ENCODE measurements at places on chromosomes 16 and 17. TPM values are rescaled to one million over a fixed set of nuclear protein-coding genes. Genes with fewer than 3 reads are reported as not detected.

Gene KRT40
- not detected for total RNA-seq

GRCh38 chr17:81396722-81397313 lies 1.6 kb downstream of the BAHCC1 start:
- DNase-seq = peak; percentile 77

Gene HLF
- not detected for total RNA-seq

DNA sequence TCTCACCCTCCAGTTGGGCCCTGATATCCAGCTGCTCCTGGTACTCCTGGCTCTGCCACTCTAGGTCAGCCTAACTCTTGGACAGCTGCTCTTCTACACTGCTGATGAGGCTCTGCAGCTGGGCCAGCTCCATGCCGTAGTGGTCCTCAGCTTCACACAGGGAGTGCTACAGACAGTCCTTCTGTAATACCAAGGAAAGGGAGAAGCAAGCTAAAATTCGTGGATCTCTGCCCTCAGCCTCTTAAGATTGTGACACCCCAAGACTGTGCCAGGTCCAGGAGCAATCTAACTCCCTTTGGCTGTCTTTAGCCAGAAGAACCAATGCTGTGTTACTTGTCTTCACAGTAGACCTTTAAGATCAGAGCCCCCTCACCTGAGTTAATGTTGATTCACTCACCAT lies 7.7 kb upstream of the KRT38 start:
- no peak for DNase-seq

Gene PIGL
- 84.6 TPM for total RNA-seq

DNA sequence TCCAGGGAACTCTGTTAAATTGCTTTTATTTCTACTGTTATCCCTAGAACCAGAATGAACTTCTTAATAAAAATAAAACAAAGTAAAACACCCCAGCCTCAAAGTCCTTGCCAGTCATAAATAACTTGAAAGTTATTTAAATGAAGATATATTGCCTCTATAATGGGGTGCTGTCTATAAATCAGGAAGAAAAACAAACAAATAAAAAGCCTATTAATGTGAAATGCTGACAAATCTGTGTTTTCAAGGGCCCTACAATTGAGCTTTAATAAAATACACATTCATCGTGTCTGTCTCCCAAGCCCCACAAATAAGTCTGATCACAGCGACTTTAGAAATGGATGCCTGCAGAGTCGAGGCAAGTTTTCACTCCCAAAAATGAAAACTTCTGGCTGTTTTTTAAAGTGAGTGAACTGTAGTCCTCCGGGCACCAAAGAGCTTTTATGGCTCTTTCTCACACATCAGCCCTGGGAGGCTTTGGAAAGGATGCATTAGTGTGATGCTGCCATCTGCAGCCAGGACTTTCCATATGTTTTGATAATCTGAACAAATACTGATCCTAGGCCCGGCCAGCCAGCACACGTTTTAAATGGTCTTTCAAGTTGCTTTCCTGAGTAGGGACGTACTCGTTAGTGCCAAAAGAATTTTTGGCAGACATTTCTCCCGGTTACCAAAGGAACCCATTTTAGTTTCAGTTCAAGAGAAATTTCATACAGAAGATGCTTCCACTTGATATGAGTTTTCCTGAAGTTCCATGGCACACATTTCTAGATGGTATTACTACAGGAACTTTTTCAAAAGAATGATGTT lies 16.3 kb downstream of the NACA2 start:
- DNase-seq = no peak

GRCh38 chr17:9181640-9182039 lies 160.3 kb downstream of the NTN1 start:
- no peak for DNase-seq

GRCh38 chr17:12928736-12929135 lies 89.1 kb downstream of the ELAC2 start:
- no peak for DNase-seq

DNA sequence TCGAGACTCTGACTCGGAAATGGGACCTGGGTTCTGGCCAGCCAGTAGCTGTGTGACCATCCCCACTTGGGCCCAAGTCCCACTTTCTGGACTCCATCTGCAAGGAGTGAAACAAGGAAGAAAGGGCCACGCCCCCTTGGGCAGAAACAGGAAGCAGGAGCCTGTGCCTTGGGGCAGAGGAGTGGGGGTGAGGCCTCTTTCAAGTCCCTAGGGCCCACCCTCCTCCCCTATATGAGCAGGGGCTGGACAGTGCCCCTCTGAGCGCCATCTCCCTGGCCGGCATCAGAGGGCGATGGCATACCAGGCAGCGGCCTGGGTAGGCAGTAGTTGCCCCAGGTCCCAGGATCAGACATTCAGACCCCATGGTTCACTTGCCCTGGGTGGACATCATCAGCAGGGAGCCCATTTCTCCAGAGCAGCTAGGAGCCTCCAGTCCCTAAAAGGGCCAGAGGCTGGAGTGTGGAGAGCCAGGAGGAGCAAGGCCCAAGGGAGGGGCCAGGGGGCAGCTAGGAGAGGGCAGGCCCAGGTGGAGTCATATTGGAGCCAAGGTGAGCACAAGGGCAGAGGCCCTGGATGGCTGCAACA lies 7.1 kb downstream of the BCAR1 start:
- no peak for DNase-seq

DNA sequence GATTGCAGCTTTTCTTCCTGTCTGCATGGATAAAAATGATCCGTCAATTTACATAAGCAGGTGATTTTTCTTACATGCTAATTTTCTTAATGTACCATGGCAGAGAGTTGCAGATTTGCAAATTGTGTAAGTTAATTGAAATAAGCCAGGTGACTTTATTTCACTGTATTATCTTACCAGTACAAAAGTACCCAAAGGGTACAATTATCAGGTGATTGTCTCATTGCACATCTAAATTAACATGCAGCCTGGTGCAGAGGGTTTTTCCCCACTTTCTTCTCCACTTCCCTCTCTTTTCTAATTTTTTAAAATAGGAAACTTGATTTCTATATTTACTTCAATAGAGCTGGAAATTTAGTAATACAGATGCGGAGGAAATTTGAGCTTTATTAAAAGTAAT lies 11.2 kb downstream of the NLK start:
- no peak for DNase-seq

- DNase-seq = no peak
Observed at GRCh38 chr17:57631871-57632270, 113.2 kb downstream of the CCDC182 start.

DNA sequence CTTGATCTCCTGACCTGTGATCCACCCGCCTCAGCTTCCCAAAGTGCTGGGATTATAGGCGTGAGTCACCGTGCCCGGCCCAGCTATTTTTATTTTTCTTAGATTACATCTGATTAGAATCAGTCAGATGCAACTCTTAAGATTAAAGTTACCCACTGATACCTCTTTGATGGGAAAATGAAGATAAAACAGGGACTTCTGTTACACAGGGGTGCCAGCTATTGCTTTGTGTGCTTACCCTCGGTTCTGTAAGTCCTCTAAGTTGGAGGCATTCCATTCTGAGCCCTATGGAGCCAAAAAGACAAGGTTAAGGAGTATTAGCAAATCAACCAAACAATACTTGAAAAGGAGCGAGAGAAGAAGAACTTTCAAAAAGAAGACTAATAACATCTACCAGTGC lies 32.6 kb upstream of the CORO6 start:
- DNase-seq = no peak

Gene TMEM100
- total RNA-seq = not detected

- DNase-seq = peak; percentile 34
Observed at GRCh38 chr16:17211797-17212196, 259.0 kb downstream of the XYLT1 start.

Gene CEP295NL
- total RNA-seq = 2.9 TPM

DNA sequence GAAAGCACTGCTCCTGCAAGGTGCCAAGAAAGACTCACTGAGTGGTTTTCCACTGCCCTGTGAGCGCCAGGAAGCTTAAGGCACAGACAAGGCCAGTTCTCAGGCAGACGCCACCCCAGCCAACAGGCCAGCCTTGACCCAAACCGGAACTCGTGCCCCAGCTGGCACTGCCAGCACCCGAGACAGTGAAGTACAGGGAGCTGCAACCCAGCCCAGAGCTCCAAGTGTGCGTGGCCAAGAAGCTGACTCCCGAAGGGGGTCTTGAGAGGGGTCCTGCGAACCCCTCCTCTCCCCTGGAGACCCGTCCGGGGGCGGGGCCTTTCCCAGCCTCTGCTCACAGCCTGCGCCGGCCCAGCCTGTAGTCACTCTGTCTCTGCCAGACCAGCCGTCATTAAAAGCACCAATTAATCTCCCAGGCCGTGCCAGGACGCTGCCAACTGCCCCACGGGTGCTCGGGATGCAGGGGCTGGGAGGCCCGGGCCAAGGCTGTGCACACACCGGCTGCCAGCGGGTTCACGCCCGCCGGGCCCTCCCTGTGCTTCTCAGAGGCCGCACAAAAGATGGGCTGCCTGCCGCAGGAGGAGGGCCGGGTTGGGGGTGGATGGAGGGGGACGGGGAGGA lies 4.4 kb upstream of the SOX8 start:
- no peak for DNase-seq

DNA sequence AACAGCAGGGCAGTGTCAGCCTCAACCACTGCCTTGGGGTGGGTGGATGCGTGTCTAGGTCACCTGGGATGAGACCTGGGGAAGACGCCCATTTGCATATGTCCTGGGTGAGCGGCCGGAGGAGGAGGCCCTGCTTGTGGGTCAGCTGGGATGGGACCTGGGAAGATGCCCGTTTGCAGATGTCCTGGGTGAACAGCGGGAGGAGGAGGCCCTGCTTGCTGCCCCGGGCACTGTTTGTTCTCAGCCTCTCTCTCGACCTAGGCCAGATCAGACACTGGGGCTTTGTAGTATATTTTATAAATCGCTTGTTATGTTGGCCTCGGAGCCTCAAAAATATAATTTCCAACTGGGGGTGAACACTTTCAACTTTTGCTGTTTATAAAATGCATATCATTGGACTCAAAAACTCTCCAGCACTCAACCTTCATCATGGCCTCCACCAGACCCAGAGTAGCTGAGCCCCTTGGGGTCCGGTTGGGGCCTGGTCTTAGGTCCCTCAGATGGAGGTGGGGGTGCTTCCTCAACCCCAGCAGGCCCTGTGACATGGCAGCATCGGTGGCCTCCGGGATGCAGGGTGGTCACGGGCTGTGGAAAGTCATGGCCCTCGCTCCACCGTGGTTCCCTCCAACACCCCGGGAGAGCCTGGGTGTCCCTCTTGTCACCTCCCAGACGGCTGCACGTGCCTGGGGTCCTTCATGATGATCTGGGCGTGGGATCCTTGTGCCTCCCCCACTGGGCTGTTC lies 17.3 kb downstream of the DBNDD1 start:
- no peak for DNase-seq

DNA sequence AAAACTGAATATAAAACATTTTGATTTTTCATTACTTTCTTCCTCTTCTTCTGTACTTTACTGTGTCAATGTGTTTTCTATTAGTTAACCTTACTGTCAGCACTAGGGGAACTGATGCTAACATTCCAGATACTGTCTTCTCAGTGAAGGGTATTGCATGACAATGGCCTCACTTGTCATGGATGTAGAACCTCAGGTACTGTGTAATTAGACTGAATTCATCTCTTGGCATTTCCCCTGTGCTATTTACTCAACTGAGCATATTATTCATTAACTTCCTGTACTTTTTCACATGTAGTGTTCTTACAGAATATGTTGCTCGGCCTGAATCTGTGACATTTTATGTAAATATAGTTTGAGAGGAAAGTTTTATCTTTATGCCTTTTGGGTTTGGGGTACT lies 237.0 kb downstream of the CA10 start:
- DNase-seq = no peak

DNA sequence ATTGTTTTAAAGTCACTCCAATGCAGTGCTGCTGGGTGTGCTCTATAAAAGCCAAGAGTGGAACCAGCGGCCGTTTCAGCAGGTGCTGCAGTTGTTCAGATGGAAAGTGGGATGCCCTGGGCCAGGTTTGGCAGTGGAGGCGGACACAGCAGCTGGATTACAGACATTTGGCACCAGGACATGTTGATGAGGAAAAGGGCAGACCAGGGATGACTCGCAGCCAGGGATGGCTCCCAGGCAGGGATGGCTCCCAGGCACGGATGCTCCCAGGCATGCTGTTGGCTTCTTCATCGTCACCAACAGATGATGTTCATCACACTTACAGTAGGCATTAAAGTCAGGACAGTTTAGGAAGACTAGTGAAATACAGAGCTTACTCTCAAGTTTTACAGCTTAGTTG lies 10.0 kb downstream of the GAN start:
- DNase-seq = no peak

DNA sequence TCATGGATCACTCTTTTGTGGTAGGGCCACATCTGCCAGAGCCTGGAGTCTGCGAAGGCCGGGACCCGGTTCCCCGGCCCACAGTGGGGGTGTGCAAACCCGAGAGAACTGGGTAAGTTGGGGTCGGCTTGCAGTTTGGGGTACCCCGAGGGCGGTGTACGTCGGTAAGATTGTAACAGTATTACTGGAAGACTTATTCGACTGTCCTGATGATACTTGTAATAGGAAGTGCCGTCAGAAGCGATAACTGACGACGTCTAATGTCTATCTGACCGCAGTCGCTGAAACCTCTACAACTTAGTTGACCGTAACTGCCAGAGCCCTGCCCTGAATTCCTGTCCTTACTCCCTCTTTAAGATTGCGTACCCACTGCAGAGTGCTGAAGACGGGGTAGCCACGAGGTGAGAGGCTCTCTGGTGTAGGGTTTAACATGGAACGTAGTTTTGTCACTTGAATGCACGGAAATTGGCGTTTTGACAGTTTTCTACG lies 24.0 kb downstream of the TRPV2 start:
- peak; percentile 70 for DNase-seq

Gene WFDC1
- not detected for total RNA-seq

GRCh38 chr16:2370721-2371120 lies 30.2 kb upstream of the ABCA3 start:
- DNase-seq = no peak

DNA sequence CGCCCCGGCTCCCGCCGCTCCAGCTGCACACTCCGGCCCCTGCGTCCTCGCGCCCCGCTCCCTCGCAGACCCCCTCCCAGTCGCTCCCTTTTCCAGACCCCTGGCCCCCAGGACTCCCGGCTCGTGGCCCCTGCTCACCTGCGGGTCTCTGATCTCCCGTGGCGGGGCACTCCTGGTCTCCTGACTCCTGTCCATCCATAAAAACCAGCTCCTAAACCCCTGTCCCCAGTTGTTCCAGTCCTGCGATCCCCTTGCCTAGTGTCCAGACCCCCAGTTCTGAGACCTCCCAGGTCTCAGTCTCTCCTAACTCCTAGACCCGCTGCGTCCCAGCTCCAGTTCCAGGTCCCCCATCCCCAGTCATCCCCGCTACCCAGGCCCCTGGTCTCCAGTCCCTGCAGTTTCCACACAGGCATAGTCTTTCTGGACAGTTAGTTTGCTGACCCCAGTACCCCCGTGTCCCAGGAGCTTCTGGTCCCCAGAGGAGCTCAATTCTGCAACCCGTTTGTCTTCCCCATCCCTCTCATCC lies 379 bp downstream of the SNX29 start:
- DNase-seq = no peak

GRCh38 chr16:86424985-86425384 lies 85.3 kb upstream of the FOXF1 start:
- DNase-seq = no peak

Gene PIPOX
- 15.0 TPM for total RNA-seq

Gene OR1F1
- not detected for total RNA-seq

Gene SLC5A2
- 0.67 TPM for total RNA-seq

Gene CTRB2
- total RNA-seq = not detected

Gene FAM83G
- 14.6 TPM for total RNA-seq
